ENCODE measurements at places on chromosomes 3 and 15.

DNA sequence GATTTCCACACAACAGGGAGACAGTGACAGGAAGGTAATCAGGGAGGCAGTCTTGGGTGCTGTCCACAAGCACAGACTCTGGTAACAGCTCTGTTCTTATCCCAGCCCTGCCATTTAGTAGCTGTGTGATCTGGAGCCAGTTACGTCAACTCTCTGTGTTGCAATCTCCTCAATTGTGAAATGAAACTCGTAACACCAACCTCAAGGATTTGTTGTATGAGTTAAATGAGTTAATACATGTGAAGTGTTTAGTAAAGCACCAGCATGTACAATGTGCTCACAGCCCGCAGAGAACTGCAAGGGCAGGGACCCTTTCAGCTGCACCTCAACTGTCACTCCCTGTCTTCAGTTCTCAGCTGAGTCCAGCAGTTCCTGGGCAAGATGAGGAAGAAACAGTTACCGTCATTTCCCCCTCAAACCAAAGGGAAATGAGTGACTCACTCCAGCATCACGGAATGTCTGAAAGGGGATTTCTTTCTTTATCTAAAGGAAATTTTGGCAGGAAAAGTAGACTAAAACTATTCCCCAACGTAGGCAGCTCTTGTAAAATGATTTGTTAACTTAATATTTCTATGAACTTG is 39.9 kb upstream of the MB21D2 start:
- DNase-seq: no peak

- DNase-seq: no peak
Observed at GRCh38 chr3:143643905-143644304, 204.4 kb downstream of the SLC9A9 start.

GRCh38 chr3:105465251-105465853 is 98.6 kb downstream of the ALCAM start:
- DNase-seq: no peak

DNA sequence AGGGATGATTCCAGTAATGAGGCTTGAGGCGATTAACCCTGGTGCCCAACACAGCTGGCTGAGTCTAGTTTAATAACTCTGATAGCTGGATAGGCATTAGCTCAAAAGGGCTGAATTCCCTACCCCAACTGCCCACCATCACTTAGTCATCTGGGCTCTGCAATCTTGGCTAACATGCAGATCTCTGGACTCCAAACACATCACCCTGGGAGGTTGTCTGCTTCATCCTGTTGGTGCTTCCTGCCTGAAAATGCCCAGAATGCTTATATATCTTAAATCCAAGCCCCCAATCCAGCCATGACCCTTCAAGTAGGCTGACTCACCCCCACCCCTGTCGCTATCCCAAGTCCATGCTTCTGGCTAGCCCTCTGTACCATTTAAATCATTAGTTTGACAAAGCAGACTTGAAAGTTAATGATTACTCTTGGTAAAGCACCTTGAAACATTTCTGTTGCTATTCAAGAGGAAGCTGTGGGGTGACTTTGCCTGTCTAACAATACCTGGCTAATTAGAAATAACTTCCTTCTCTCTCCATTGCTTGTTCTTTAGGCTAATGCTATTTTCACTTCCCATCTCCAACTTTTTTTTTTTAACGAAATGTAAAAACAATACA is 107.0 kb upstream of the RORA start:
- DNase-seq: no peak
